Stimulated activated CD8-positive, alpha-beta memory T cell treated with anti-CD3 and anti-CD28 coated beads, Interleukin-7, amount 100 ng/mL, for 1 hour (primary cell): ENCODE measurements at places on chromosomes 3 and 15.

- no peak for DNase-seq
Observed at GRCh38 chr3:16554126-16554525, 40.6 kb upstream of the RFTN1 start.

DNA sequence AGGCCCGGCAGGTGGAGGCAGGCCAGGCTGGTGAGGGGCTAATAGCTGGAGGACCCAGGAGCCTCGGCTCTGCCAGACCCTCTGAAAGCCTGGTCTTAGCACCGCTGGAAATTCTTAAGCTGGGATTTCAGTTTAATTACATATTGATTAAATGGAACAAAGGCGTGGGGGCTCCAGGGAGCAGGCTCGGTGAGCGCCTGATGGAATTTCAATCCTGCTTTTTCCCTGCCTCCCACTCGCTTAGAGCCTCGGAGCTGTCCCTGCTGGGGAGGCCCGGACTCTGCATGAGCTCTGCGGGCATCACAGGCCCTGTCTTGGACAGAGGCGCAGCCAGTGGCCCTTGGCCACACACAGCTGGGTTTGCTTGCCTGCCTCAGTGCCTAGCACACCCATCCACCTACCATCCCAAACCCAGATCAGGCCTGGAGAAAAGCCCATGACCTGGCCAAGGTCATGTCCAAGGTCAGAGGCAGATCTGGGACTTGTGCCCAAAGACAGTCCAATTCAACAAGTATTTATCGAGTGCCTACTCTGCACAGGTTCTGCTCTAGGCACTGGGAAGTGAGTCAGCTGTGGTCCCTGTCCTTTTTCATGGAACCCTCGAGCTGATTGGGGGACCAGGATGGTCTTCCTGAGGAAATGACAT is 40.6 kb downstream of the LINGO1 start:
- no peak for DNase-seq

GRCh38 chr3:2603692-2604289 is 505.1 kb downstream of the CNTN4 start:
- no peak for DNase-seq

DNA sequence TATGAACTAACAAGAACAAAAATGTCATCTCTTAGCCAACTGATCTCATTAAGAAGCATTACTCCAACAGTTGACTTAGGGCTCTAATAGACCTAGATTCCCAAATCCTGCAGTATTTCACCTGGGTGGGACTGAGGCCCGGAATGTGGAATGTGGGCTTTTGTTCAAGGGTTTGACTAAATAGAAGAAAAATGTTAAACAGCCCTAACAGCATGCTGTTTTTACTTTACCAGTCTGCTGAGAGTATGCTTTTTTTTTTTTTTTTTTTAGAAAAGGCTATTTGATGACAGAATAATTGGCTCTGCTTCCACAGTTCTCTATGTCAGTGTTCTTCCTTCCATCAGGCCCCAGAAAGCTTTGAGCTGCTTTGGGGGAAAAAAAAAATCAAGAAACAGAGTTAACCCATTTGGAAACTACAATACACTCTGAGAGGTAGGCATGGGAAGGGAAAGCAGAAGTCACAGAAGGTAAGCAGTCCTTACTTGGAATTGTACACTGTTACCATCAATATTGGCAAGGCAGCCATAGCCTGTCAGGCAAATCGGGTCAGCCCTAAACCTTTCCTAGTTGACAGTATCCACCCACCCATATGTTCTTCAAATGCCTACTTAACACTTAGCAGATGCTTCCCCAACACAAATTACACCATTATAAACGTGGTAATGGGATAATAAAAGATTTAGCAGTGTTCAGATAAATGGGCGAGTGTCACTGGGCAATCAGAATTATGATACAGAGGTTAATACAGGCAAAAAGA is 224.2 kb downstream of the CNTN3 start:
- no peak for DNase-seq

DNA sequence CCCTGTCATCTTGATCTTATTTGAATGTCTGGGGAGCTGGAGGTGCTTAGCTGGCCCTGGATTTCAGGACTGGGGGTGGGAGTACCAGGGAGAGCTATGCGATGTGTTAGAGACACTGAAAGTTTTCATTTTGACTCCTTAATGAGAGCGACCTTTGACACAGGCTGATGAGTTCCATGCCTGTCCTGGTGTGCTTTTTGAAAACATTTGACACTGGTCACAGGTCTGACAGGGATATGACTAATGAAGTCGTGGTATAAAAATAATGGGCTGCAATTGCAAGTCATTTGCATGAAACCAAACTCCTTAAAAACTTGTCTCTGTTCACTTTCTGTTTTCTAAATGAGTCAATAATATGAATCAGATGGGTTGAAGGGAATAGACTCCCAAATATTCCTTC is 81.9 kb downstream of the MECOM start:
- DNase-seq = no peak

DNA sequence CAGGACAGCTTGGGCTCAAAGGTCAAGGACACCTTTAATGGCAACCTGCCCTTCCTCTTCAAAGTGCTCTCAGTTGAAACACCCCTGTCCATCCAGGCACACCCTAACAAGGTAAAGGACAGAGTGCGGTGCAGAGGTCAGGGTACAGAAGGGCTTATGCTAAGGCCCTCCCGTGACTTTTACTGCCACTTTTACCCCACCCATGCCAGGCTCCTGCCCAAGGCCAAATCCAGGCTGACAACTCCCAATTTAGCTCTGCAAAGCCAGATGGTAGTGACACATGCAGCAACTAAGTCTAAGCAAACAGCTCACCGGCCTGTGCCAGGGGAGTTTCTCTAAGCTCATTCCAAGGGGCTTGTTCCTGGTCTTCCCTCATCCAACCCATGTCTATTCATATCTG is 1.6 kb downstream of the MPI start:
- no peak for DNase-seq

GRCh38 chr3:168104361-168104760 is 8.6 kb upstream of the GOLIM4 start:
- DNase-seq = no peak

GRCh38 chr3:46067401-46067800 is 40.1 kb upstream of the XCR1 start:
- DNase-seq = no peak

GRCh38 chr3:114510201-114510600 is 216.4 kb downstream of the TIGIT start:
- DNase-seq = no peak

DNA sequence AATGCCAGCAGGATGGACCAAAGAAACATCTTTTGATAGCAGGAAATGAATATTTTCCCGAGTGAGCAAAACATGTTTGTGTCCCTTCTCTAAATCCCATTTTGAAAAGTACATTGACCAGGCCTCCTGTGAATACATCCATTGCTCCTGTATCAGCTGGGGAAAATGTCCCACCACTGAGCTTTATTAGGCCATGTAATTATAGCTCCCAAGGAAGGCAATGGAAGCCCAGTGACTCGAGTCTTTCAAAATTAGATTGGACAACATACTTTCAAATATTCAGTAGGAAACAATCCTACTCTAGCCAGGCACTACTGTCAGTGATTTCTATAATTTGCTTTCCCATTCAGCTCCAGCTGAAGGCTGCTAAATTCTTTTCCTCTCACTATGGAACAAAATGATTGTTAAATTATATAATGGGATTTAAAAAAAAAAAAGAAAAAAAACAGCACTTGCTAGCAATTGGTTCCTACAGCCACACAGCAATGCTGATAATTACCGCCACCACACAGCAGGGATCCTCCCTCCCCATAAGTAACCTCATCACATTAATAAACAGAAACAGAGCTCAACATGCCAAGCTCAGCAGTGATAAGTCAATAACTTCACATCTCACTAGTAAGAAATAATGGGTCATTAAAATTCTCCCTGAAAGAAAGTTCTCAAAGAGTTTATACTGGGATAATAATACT is 172.4 kb upstream of the SLC2A2 start:
- no peak for DNase-seq

DNA sequence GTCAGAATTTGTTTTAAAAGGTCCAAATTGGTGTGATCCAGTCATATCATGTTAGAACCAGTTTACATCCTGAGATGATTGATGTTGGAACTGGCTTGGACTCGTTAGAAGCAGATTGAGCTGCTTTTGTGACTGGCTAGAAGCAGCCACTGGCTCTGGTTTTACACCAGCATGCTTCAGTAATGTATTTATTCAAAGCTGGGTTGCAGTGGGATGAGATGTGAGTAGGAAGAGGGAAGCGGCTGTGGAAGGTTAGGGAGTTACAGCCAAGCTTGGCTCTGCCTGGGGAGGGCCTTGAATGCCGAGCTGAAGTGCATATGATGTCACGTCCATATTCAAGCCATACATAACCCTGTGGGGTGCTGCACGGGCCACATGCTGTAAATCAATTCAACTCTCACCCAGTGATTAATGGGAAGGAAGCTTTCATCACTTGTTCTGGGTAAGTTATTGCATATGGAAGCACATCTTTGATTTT is 104.0 kb upstream of the SMAD3 start:
- no peak for DNase-seq

- no peak for DNase-seq
Observed at GRCh38 chr3:49081429-49081828, 12.4 kb downstream of the QRICH1 start.

DNA sequence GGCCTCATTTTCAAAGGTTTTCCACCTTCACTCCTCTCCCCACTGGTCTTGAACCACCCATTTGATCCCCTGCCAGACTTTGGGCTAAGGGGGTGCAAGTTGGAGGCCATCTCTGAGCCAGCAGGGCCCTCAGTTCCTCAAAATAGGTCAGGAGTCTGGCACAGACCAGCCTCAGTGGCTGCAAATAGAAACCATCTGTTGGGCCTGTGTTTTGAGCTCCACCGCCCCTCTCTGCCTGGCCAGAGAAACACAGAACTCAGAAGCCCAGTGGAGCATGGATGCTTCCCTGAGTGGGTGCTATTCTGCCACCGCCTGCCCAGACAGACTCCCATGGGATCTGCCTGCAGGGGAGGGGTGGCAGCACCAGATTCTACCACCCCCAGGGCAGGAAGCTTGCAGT is 56.3 kb downstream of the CORO2B start:
- no peak for DNase-seq

GRCh38 chr3:15989419-15989818 is 185.1 kb upstream of the GALNT15 start:
- DNase-seq = no peak

DNA sequence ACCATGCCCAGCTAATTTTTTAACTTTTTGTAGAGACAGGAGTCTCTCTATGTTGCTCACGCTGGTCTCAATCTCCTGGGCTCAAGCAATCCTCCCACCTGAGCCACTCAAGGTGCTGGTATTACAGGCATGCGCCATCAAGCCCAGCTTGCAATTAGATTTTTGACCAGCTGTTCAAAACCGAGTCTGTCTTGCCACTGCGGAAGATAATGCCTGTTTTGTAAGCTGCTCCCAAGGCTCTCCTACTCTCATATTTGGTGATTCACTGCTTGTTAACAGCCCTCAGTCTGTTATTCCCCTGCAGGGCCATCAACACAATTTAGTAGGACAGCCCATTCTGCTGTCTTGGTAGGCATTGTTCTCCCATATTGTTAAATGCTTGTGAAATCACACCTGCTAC is 17.8 kb upstream of the MCCC1 start:
- DNase-seq = no peak

GRCh38 chr3:124887177-124887931 is at the start of gene ITGB5:
ITGB5 (minus strand) TSS chr3:124887365; CDS start chr3:124887000, 365 bp downstream.
- DNase-seq = no peak

DNA sequence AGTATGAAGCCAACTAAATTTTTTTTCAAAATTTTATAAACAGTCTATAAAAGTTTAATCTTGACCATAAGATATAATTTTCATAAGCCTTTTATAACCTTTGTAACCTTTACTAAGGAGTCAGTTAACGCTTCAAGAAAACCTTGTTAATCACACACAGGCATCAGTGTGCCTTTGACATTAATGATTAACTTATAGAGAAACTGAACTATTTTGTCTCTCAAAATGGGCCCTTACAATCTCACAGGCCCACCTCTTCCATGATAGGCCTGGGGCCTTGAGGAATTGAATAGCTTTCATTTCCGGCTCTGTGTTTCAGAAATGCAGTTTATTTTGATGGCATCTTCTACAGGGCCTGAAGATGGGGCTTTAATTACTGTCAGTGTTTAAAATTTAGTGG is 70.1 kb downstream of the CD200 start:
- DNase-seq = no peak

DNA sequence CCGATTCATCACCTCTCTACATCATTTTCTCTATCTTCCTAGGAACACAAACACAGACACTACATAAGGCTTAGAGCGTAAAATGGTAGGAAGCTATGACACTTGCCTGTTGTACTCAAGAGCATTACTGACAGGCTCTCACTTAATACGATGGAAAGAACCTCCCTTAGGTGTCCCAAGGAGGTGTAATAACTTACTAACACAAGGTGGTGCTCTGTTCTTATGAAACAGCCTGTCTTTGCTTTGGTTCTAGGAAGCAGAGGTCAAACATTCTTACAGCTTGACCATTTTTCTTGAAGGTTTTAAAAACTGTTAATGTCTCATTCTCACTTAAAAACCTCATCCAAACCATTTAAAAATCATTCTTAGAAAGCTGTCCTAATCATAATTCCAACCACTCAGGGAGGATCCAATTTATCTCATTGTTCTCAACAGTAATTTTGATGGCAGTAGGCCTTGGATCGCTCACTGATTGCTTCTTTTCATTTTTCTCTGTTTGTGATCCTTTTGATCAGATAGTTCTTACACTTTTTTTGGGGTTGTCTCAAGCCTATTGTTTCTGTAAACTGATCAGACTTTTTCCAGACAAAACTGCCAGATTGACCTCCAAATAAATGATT is 317.8 kb upstream of the AGTR1 start:
- no peak for DNase-seq

DNA sequence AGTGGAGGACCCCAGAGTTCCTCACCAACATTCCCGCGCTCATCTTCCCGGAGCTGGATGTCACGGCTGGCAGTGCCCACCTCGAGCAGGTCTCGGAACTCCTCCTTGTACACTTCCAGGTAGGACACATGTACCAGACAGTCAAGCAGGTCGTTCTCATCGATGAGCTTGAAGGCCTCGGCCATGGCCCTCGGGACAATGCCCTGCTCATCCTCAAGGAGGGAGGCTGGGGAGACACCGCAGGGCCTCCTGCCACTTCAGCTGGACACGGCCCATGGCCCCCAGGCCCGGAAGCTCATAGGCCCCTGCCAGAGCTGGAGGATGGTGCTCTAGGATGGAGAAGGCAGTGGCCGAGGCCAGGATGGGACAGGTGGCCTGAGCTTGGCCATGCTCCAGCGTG is 5.6 kb downstream of the KIF7 start:
- DNase-seq = no peak

GRCh38 chr3:130811557-130811956 is 64.9 kb upstream of the PIK3R4 start:
- no peak for DNase-seq

GRCh38 chr15:72175186-72176044 is 22.2 kb downstream of the GRAMD2A start:
- DNase-seq = no peak

DNA sequence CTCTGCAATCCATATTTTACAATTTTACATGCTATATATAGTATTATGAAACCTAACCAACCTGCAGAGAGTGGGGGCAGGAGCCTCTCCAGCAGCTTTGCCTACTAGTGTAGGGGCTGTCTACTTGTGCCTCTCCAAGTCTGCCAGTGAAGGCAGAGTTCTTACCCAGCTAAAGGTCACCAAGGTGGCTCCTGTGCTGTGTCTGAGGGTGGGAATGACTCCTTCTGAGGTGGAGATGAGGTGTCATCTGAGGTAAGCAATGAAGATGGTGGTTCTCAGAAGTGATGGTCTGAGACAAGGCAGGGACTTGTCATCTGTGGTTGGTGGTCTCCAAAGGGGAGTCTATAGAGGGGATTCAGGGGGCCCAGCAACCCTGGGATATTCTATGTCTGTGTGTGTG is 47.5 kb downstream of the SACM1L start:
- no peak for DNase-seq
